WTC11 (cell line): ENCODE measurements at places on chromosomes 2 and 18. TPM values are rescaled to one million over a fixed set of nuclear protein-coding genes. Genes with fewer than 3 reads are reported as not detected.
A peak's percentile ranks its signal among the peaks of the same experiment; 100 is the strongest.

DNA sequence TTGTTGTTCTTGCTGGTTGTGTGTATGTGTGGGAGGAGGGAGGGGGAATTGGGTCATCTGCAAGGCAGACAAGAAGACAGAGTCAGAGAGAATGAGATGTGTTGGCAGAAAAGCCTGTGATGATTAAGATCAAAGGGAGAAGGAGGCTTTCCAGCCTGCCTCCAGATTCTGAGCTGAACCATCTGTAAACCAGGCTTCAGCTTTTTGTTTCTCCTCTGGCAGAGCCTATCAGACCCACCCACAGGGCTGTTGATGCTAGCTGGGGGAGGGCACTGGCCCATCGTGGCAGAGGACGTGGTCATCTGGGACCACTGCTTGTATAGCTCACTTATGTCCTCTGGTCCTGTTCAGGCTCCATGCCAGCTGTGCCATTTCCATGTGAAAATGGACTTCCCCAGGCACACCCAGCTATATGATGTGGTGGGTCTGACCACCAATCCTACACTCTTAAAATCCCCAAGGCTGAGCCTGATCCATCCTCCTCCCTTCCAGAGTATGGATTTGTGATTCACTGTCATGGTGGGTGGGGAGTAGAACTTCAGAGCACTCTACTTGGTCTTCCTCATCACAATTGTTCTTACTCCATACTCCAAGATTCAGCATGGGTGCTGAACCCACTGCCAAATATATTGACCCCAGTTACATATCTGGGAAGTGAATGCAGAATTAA, 27.8 kb upstream of the COL6A3 start:
- H3K27me3 ChIP-seq: peaks cover 6% of the 10 kb centered on the region
- no peak overlapping the region for H3K27ac ChIP-seq
- peaks cover 8% of the 10 kb centered on the region for H3K36me3 ChIP-seq
- no peak overlapping the region for H3K4me3 ChIP-seq
- peaks cover 17% of the 10 kb centered on the region for H3K4me1 ChIP-seq

DNA sequence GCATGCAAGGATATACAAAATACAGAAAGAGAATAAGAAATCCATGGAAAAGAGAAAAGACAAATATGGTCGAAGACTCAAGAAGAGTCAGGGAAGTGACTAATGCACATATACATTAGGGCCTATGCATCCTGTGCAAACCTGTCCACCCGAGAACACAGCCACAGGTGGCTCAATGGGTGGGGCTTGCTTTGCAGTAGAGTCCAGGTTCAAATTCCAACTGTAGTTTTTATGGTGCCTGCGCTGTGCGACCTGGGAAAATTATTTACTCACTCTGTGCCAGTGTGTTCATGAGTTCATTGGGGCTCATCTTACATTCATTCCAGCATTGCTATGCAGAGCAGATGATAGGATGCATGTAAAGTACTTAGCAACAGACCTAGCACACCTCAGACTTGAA, 244.7 kb downstream of the CTNNA2 start:
- no peaks in the 10 kb centered on the region for H3K27me3 ChIP-seq
- no peak overlapping the region for H3K27ac ChIP-seq
- peaks cover 12% of the 10 kb centered on the region for H3K4me1 ChIP-seq
- no peak overlapping the region for H3K4me3 ChIP-seq
- H3K36me3 ChIP-seq: no peaks in the 10 kb centered on the region

- H3K36me3 ChIP-seq: no peaks in the 10 kb centered on the region
- no peak overlapping the region for H3K4me3 ChIP-seq
- no peak overlapping the region for H3K27ac ChIP-seq
- 0 out of 2 replicates have a peak, but pooled peaks cover 2% of the 10 kb centered on the region for H3K27me3 ChIP-seq
Observed at GRCh38 chr2:227849906-227850305, 21.5 kb upstream of the DAW1 start.

GRCh38 chr18:45330170-45330594, 285.1 kb upstream of the SLC14A2 start:
- H3K27ac ChIP-seq: no peak overlapping the region
- no peaks in the 10 kb centered on the region for H3K27me3 ChIP-seq
- DNase-seq: no peak
- no peaks in the 10 kb centered on the region for H3K36me3 ChIP-seq

- H3K27me3 ChIP-seq: peaks cover 44% of the 10 kb centered on the region
- DNase-seq: peak; percentile 67
- peak within 1 kb of the TSS; percentile 86 for H3K4me3 ChIP-seq
- peaks cover 26% of the 10 kb centered on the region for H3K4me1 ChIP-seq
- peak within 1 kb of the TSS; percentile 89 for H3K27ac ChIP-seq
Observed at GRCh38 chr18:49561289-49562193, at the start of gene LIPG. Gene LIPG (plus strand): TSS chr18:49562057. CDS start chr18:49562309, 252 bp downstream.

The ZNF892 gene
- 9.4 to 10.8 TPM (median 10.3 TPM) in 3 replicates for total RNA-seq

The ACADL gene
- 0.39 to 0.60 TPM (median 0.42 TPM) in 3 replicates for total RNA-seq

The RAPH1 gene
- 18.0 to 24.6 TPM (median 18.2 TPM) in 3 replicates for total RNA-seq

The SEPTIN10 gene
- total RNA-seq: 86.8 to 92.1 TPM (median 90.1 TPM) in 3 replicates

The DNMT3A gene
- 154 to 162 TPM (median 154 TPM) in 3 replicates for total RNA-seq
